ENCODE measurements at places on chromosomes 13 and 19. TPM values are rescaled to one million over a fixed set of nuclear protein-coding genes. Genes with fewer than 3 reads are reported as not detected.

Gene TEX101
- total RNA-seq = not detected

Gene CD79A
- total RNA-seq = not detected

Gene FCGBP
- 0.53 TPM for total RNA-seq

Gene ZNF208
- total RNA-seq = 0.79 TPM

Gene C13orf42
- total RNA-seq = not detected

GRCh38 chr13:37366044-37366770 is 232.4 kb downstream of the POSTN start:
- DNase-seq = no peak

- peak; percentile 52 for DNase-seq
These were observed 1026.1 kb upstream of the MIR17HG start for GRCh38 chr13:90321281-90321931.

DNA sequence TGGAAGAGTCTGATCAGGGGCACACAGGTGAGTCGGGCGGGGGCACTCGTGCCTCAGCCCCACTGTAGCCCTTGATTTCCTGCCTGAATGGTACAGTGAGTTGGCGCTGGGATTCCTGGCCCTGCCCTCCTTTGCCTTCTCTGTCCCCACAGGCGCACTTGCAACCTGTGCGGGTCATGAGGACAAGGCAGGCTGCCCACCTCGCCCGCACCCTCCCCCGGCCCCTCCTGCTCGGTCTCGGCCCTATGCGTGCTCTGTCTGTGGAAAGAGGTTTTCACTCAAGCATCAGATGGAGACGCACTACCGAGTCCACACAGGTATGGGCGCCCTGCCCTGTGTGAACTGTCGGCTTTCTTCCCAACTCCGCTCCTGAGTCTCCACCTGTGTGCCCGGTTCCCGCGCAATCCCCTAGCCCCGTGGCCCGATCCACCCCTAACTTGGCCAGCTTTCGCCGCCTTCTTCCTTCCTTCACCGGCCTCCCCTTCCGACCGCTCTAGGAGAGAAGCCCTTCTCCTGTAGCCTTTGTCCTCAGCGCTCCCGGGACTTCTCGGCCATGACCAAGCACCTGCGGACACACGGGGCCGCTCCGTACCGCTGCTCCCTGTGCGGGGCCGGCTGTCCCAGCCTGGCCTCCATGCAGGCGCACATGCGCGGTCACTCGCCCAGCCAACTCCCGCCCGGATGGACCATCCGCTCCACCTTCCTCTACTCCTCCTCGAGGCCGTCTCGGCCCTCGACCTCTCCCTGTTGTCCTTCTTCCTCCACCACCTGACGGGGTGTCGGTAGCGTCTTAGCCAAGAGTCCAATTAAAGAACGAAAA is 1.6 kb upstream of the KMT2B start:
- no peak for DNase-seq

- DNase-seq = peak; percentile 38
These were observed 72.4 kb upstream of the TSC22D1 start for GRCh38 chr13:44648392-44649103.

DNA sequence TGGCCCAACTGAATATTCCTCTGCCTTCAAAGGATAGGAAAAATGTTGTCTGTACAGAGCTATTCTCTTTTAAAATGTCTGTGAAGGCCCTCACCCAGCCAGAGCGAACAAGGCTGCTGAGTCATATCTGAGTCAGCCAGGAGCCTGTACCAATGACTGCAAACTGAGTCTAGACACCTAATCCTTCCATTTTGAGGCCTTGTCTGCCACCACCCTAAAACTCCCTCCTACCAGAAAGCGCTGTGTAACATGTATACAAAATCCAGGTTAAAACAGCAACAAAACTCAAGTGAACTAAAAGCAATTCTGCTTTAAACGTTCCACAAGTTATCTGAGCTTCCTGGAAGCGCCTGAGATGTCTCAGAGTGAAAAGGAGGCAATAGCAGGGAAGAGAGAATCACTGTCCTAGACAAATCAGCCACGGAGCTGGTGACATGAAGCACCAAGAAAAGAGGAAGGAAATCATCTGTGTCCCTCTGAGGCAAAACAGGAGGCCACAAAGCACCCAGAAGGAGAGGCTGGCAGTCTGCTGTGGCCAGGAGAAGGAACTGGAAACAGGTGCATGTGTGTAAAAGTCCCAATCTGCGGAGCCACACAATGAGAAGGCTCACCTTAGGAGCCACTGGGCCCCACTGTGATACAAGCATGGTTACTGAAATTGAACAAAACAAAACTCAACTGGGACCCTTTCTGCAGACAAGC is 10.2 kb downstream of the DHRS12 start:
- DNase-seq = peak; percentile 86

GRCh38 chr19:7250057-7250596 is 44.1 kb downstream of the INSR start:
- no peak for DNase-seq

- no peak for DNase-seq
These were observed 1.3 kb downstream of the EXOSC8 start for GRCh38 chr13:37001921-37002250.

GRCh38 chr19:31312677-31313244 is 36.5 kb downstream of the TSHZ3 start:
- no peak for DNase-seq

GRCh38 chr19:55554302-55554701 is 9.0 kb upstream of the SBK3 start:
- no peak for DNase-seq

DNA sequence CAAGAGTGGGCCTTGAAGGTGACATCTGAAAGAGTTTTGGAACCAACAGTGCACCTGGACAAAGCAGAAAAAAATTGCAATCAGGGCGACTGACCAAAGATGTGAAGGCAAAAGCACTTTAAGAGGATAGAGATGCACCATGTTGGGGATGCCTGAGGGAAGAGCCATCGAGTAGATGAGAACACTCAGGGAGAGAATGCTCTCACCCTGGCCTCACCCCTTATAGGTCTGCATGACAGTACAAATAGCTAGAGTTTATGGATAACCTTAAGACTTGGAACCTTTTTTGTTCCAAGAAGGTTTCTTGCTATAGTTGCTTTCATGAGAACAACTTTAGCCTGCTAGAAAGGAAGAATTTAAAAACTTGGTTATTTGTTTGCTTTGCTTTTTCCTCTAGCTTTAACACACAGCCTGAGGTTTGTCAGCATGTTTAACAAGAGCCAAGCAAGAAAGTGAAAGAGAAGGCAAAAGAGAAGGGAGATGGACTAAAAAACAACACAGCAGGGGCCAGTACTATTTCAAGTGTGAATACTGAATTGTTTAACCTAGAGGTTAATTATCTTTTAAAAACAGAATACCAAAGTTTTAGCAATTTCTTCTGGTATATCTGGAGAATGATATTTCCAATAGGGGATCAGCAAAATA is 418.9 kb downstream of the DIAPH3 start:
- no peak for DNase-seq

DNA sequence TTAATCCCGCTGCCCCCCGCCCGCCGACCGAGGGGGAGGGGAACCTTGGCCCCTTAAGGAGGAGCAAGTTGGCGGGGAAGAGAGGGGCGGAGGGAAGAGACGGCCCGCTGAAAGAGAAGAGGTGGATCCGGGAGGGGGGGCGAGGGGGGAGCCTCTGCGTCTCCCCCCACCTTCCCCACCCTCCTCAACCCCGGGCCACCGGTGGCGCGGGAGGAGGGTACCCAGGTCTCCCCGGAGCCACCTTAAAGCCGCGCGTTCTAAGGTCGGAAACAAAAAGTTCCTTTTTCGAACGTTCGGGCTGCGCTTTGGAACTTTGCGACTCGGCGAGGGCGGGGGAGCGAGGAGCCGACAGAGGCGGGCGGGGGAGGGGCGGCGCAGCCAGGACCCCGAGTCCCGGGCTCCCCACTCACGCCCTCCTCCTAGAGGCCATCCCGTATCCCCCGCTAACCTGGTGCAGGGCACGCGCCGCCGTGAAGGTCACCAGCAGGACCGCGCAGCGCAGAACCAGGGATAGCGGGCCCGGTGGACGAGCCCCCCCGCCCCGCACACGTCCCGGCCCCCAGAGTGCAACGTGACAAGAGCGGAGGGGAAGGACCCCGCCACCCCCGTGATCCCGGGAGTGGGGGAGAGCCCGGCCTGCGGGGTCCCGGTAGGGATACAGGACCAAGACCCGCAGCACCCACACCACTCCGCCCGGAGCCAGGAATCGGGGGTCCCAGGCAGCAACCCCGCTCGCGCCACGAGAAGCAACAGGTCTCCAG is 659 bp downstream of the ERF start:
- no peak for DNase-seq

GRCh38 chr13:23867027-23867491 is 22.1 kb downstream of the MIPEP start:
- peak; percentile 63 for DNase-seq

- peak; percentile 90 for DNase-seq
These were observed 123.8 kb downstream of the NDFIP2 start for GRCh38 chr13:79604752-79605151.

Measured in bronchial epithelial cell (primary cell).